Left renal pelvis (tissue), 4 donors: ENCODE measurements at places on chromosomes 7 and 10. TPM values are rescaled to one million over a fixed set of nuclear protein-coding genes. Genes with fewer than 3 reads are reported as not detected.

Gene DRGX
- polyA plus RNA-seq = not detected

GRCh38 chr7:41918597-41918996 is 215.7 kb upstream of the INHBA start:
- DNase-seq = no peak

- no peak for DNase-seq
Measured at GRCh38 chr10:92436611-92437010, 137.3 kb downstream of the IDE start.

DNA sequence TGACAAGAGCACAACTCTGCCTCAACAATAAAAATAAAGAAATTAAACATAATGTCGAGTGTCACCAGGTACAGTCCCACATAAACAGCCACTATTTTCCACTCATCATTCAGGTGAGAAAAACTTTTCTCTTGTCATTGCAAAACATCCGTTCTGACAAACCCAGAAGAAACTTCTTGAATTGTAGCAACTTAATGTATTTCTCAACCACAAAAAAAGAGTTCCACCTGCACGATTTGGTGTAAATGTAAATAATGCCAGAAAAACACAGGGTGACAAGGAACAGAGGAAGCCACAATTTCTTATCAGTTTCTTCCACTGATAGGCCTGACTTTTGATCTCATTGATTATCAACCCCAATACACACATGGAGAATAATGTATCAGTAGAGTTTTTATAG is 26.8 kb upstream of the INSIG1 start:
- DNase-seq = no peak

DNA sequence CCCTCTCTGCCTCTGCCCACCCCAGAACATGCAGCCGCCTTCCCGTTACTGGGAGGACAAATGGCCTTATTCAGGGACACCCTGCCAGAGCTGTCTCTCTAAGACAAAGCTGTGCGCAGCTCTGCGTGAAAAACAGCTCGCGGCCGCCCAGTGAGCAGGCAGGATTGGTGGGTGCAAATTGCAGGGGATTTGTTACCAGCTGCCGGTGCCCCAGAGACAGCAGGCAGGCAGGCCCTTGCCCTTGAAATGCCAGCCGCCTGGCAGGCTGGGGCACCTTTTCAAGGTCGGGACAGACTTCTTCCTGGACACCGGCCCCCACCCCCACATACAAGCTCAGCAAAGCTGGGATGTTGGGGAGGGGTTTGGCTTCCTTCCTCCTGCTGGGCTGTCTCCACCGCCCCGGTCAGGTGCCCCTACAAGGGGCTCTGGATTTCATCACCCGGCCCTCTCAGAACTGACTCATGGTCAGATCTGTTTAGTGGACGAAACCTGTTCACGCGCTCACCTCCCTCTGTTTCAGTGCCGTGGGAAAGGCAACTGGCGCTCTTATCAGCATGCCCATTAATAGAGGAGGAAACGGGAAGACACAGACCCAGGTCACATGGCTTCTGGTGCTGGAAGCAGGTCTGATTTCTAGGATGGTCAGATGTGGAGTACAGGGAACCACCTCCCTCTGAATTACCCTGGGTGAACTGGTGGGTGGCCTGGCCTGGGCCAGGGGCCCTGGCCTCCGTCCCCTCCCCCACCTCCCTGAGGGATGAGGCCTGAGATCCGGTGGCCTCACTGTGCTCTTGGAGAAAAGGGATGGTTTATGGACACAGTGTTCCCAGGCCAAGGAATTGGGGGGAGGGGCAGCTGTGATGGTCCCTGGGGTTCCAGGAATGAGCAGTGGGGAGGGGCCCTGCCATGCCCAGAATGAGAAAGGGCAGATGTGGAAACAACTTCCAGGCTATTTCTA is 123.9 kb upstream of the PPIF start:
- no peak for DNase-seq
